ENCODE measurements at places on chromosomes 4 and X.

DNA sequence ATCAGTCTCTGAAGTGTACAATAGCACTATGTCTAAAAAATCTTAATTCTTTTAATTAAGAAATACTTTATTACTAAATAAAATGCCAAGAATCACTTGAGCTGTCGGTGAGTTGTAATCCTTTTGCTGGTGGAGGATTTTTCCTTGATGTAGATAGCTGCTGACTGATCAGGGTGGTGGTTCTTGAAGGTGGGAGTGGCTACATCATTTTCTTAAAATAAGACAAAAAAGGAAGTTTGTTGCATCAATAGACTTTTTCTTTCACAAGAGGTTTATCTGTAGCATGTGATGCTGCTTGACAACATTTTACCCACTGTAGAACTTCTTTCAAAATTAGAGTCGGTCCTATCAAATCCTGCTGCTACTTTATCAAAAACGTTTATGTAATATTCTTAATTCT lies 68.8 kb upstream of the ZC4H2 start:
- no peak for DNase-seq

DNA sequence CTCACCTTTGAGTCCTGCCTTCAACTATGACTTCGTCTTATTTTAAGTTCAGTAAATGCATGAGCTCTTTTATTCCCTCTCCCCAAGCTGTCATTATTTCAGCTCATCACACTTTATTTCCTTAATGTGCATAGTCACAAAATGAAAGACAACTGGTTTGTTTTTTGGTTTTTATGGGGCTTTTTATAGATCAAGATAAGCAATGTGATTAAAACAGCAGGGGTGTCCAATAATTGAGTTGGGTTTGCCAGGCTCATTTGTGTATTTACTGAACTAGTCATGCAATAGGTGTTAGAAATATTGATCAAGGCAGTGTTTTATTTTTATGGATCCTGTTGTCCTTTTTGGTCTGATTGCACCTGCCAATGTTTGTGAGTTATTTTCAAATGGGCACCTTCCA lies 102.2 kb downstream of the FRMPD4 start:
- DNase-seq = no peak

DNA sequence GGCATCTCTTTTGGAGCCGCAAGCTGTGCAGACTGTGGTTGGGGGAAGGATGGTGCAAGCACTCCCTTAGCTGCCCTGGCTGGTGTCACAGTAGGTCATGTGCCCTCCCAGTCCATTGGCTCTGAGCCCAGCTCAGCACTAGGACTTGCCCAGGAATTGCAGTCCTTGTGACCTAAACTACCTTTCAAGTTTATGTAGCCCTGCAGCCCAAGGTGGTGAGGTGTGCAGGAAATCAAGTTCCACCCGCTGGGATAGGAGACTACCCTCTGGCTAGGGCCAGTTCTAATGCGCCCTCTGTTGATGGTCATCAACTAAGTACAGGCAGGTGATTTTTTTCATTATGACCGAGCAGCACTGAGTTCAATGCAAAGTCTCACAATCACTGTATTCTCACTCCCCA lies 335.2 kb downstream of the UBE2NL start:
- no peak for DNase-seq

GRCh38 chrX:152639426-152639825 lies 1.7 kb downstream of the GABRQ start:
- no peak for DNase-seq

DNA sequence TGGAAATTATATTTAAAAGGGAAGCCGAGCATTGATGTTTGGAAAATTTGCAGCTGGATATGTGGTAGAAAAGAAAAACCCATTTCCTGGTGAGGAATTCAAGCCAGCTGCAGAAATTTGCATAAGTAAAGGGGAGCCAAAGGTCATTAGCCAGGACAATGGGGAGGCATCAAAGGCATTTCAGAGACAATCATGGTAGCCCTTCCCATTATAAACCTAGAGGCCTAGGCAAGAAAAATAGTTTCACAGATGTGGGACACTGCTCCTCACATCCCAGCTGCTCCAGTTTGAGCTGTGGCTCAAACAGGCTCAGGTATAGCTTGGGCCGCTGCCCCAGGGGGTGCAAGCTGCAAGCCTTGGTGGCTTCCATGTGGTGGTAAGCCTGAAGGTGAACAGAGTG lies 35.8 kb downstream of the NAP1L3 start:
- DNase-seq = no peak

DNA sequence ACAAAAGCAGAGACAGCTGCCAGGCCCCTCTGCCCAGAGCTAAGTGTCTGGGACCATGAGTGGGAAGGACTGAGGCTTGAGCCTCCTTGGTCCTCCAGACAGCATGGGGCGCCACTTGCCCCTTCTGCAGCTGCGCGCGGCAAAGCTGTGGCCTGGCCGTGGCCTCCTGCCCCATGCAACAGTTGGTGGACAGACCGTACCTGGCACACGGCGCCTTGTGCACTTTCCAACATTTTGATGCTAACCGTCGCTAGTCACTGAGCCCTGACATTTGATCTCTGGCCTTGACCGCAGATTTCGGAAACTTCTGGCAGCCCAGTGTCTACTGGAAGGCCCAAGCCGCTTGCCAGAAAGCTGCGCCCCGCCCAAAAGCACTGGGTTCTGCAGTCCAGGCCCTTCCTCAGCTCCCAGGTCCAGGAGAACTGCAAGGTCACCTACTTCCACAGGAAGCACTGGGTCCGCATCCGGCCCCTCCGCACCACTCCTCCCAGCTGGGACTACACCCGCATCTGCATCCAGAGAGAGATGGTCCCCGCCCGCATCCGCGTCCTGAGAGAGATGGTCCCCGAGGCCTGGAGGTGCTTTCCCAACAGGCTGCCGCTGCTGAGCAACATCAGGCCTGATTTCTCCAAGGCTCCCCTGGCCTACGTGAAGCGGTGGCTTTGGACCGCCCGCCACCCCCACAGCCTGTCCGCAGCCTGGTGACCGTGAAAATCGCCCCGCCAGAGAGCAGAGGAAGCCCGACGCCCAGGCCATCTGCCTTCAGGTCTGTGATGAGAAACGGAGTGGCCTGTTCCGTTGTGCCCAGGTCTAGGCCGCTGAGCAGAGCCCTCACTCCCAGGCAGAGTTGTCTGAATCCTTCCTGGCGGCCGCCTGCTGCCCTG lies 35.3 kb upstream of the CA5B start:
- DNase-seq = no peak

DNA sequence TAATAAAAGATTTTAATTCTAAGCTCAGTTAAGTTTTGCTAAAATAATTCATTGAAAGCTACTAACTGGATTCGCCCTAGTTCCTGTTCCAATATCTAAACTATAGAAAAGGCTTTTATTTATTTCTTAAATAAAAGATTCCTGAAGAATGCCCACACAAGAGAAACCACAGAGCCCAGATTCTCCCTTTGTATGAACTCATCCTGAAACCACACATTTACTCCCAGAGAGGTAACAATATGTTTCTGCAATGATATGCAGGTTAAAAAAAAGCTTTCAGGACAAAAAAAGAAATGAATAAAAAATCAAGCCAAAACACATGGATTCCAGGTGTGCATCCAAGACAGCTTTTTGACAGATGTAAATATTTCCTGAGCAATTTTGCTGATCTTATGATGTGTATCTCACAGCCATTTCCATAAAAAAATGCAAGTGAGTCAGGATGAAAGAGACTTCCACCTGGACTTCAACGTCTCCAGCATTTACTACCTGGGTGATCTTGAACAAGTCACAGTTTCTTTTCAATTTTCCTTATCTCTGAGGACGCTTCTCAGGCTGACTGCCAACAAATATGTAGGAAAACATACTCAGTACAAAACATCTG lies 234.4 kb upstream of the FAT1 start:
- DNase-seq = no peak

Measured in brain (organoid and tissue), 16 donors.